NCI-H1417 treated with DMSO at 0.1 percent for 48 hours (cell line): ENCODE measurements at places on chromosomes 7 and 10.

- no peak for DNase-seq
Observed at GRCh38 chr7:127654404-127655394, 2.7 kb downstream of the SND1 start.

DNA sequence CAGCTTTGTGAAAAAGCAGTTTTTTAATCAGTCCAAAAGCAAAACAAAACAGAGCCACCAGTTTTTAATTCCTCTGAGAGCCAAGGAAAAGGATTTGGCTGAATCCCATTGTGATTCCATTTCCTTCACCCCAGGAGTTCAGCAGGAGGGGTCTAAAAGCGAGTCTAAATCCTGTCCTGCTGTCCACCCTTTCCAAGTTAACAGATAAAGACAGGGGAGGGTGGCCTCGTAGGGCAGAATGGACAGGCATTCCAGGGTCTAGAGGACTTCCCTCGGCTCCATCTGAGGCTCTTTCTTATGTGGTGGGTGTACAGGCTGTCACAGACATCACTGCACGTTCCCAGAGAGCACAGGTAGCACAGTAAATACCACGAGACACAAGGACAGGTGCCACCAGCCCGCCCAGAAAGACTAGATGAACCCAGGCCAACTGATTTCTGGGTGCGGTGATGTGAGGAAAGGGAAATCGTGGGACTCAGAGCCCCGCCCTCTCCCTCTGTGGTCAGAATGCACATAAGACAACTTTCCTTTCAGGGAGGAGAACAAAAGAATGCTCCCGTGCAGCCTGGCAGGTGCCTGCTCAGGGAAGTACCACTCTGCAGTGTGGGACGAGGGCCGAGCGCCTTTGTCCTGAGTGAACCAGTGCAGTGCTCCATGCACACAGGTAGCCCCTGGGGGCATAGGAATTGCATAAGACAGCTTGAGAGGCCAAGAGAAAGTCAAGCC, 119.7 kb downstream of the ABLIM1 start:
- DNase-seq, result no peak

- no peak for DNase-seq
Observed at GRCh38 chr10:68987611-68988010, 992 bp upstream of the KIFBP start.

- no peak for DNase-seq
Observed at GRCh38 chr10:28880683-28880950, 203.3 kb downstream of the BAMBI start.

DNA sequence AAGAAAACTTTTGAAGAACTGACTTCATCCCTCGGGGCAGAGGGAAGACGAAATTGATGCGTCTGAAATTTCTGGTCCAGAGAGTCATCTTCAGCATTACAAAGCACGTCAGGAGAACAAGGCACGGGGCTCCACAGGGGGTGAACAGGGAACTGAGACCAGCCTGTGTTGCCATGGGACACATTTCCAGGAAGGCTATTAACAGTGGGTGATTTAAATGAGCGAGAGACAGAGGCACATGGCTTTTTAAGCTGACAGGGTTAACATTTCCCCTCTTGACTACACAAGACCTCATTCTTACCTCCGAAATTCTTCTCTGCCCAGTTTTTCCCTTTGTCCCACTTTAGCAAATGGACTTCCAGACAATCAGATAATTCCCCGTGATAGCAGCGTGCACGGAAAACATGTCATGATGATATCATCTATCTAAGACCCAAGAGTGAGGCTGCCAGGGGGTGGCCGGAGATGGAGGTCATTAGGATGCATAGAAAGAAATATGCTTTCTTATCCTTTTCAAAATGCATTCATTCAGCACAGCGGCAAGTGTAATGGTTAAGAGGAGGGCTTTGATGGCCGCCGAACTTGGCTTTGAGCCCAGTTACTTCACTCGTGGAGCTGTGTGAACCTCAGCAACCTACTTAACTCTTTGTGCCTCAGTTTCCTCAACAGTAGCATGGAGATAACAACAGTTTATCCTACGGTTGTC, 248.0 kb downstream of the PRPF18 start:
- peak; percentile 9 for DNase-seq

- no peak for DNase-seq
Observed at GRCh38 chr7:33395340-33395739, 266.0 kb downstream of the BBS9 start.

GRCh38 chr10:66917104-66917503, 8.7 kb upstream of the LRRTM3 start:
- no peak for DNase-seq

- no peak for DNase-seq
Observed at GRCh38 chr7:56578612-56579011, 462.4 kb upstream of the NUPR2 start.

- DNase-seq, result no peak
Observed at GRCh38 chr7:8201846-8202441, 60.0 kb downstream of the ICA1 start.

- DNase-seq, result no peak
Observed at GRCh38 chr7:137948083-137948844, 53.6 kb downstream of the CREB3L2 start.

- no peak for DNase-seq
Observed at GRCh38 chr7:36045830-36046341, 107.2 kb upstream of the EEPD1 start.

DNA sequence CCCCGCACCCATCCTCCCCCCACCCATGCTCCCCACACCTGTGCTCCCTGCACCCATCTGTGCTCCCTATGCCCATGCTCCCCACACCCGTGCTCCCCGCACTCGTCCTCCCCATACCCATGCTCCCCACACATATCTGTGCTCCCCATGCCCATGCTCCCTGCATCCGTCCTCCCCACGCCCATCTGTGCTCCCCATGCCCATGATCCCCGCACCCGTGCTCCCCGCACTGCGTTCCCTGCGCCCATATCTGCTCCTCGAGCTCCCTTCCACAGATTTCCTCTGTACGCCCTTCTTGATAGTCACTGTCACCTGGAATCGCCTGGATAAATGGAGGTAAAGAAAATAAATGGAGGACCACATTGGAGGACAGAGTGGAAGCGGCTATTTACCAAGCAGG, 9.9 kb downstream of the DIP2C start:
- DNase-seq, result no peak

GRCh38 chr10:78859769-78860168, 209.0 kb upstream of the ZMIZ1 start:
- no peak for DNase-seq

DNA sequence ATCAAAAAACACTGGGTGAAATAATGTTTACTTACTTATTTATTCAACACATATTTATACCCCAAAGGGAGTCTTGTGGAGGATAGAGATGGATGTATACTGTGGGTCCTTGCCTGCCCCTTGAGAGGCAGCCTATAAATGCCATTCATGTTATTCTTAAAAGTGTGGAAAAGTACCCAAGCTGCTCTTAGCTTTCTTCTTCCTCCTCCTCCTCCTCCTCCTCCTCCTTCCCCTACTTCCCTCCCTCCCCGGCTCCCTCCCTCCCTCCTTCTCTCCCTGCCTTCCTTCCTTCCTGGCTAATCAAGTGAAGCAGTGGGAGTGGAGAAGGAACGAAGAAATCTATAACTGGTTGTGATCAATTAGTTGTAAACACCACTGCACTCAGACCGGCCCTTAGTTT, 21.2 kb upstream of the IGF2BP3 start:
- no peak for DNase-seq

DNA sequence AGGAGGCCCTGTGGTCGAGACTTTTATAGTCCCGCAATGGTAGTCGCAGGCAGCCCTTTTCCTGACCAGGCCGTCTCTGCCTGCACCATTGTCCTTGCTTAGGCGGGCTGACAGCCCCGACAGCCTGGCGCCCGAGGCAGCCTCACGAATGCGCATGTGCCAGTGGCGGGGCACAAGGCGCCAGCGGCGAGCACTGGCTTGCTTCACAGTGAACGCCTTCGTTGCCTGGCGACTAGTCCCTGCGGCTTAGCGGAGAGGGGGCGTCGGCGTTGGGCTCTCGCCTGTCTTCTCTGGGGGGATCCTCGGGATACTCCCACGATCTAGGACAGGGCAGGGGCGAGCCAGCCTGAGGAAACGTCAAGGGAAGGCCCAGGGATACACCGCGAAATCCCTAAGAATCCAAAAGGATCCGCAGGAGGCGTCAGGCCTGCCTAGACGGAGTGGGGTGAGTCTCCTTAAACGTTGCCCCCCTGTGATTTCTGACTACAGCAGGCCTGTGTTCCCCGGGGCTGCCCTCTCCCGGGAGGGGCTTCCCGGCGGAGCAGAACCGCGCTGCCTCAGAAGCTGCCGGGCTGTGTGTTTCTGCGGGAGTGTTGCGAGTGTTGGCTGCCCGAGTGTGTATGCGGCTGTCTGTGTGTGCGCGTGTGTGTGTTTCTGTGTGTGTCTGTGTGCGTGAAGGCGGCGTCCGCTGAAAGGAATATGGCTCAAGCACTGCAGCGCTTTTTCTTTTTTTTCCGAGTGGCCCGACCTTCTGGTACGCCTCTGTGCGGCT, 20.5 kb upstream of the ZNF273 start:
- no peak for DNase-seq

GRCh38 chr7:84139986-84140729, 54.4 kb downstream of the SEMA3A start:
- no peak for DNase-seq

- no peak for DNase-seq
Observed at GRCh38 chr7:92973974-92974373, 137.6 kb upstream of the CDK6 start.

- no peak for DNase-seq
Observed at GRCh38 chr10:109962247-109962646, 38.9 kb upstream of the XPNPEP1 start.

- no peak for DNase-seq
Observed at GRCh38 chr10:22753786-22754185, 39.4 kb upstream of the PIP4K2A start.

DNA sequence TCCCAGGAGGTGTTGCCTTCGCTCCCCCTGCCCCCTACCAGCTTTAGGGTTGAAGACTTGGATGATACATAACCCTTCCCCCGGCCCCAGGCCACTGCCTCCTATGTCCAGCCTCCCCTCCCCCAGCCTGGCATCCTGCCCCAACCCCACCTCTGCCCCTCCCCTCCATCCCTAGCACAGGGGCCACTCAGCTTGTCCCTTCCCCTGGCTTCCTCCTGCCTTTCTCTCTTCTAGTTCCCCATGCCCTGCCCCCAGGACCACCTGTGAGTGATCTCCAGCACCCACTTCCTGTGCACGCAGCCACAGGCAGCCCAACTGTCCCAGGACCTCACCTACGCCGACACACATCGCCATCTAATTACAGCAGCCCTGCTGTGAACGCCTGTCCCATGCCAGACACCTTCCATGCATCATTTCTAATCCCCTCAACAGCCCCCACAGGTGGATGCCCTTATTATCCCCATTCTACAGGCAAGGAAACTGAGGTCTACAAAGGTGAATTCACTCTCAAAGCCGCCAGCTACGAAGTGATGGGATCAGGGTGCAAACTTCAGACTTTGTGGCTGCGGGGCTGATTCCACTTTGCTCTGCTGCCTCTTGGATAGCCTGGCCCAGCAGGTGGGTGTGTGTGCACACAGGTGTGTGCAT, 82.4 kb upstream of the CHST15 start:
- DNase-seq, result no peak

- no peak for DNase-seq
Observed at GRCh38 chr10:11610826-11611247, 613 bp downstream of the USP6NL start.

DNA sequence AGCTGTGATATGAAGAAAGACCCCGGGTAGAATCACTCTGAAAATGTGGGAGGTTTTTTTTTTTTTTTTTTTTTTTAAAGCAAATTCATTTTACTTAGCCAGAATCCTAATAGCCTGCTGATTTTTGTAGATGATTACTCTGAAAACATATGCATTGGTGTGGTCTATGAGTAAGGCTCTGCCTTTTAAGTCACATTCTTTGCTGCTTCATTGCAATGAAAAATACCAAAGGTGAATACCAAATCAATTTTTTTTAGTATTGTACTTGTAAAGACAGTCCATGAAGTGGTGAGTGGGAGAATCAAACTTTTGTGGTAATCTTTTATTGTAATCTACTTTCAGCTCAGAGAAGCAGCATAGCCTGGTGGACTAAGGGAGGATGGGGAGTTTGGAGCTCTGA, 130.3 kb downstream of the SDK1 start:
- no peak for DNase-seq

GRCh38 chr10:62072901-62073300, 171.4 kb downstream of the ARID5B start:
- DNase-seq, result no peak

GRCh38 chr7:128447941-128448564, 7.6 kb upstream of the HILPDA start:
- no peak for DNase-seq

- no peak for DNase-seq
Observed at GRCh38 chr10:84698989-84699388, 370.6 kb downstream of the CCSER2 start.

DNA sequence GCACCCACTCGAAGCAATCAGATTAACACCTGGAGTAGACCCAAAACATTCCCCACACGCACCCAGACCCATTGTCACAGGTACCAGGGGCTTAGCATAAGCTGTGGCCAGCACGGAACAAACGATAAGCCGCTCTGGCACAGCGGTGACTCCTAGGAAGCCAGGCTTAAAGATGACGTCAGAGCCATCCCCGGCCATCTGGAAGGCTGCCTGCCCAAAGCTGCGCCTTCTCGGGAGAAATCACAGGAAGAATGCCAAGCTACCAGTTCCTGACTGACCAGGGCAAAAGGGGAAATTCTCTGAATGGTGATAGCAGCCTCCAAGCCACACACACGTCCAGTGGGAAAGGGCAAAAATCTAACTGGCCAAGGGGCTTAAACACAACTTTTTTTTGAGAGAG, 13.0 kb upstream of the WIPI2 start:
- DNase-seq, result no peak

- no peak for DNase-seq
Observed at GRCh38 chr10:69645296-69646184, 15.5 kb downstream of the FAM241B start.

GRCh38 chr10:53135897-53136253, 363.3 kb upstream of the MBL2 start:
- DNase-seq, result no peak

GRCh38 chr10:75772153-75772887, 340.9 kb downstream of the LRMDA start:
- DNase-seq, result no peak

DNA sequence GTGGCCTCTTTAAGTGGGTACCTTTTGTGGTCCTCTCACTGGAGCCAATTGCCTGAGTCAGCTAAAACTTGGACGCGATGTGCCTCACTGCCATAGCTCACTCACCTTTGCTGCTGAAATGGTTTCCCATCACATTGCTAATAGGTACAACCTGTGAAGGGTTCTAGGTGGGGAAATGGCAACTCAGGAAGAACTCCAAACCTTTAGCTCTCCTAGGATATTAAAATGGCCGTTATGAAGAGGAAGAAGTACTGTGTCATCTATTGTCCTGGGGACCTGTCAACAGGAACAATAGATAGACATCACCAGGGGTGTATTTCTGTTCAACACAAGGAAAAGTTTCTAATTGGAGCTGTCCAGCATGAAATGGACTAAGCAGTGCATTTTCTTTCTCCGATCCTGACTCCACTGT, 1.2 kb upstream of the ZNF655 start:
- no peak for DNase-seq

DNA sequence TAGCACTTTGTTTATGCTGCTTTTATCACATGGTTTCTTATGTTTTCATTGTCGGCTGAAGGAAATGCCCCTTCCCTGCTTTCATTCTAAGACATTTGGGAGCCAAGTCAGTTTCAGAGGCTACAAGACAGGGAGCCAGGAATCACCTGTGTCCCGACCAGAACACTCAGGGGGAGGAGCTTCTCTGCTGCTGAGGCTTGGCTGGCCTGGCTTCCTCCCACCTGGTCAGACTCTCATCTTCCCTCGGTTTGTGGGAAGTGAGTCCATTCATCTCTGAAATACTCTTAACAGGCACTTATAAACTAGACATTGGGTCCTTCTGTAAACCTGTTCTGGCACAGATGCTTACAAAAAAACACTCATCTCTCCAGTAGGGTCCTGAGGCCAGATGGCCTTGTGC, 19.6 kb upstream of the GOLGA7B start:
- DNase-seq, result no peak
